ENCODE measurements at places on chromosomes 6 and 20.
A peak's percentile ranks its signal among the peaks of the same experiment; 100 is the strongest.

DNA sequence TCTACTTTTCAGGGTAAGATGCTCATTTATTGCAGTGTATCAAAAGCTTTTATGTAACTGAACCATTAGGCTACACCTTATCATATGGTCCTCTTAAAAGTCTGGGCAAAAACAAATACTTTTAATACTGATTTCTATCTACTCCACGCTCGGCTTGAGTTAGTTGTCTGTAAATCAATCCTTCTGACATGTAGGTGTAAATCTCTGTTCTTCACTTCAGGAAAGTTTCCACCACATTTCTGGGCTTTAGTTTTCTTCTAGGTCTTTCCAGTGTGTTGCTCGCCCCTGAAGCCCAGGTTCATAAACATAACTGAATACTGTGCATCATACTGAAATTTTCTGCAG is 89.2 kb upstream of the RNF217 start:
- ATAC-seq: no peak

GRCh38 chr6:42279144-42279781 is 61.6 kb upstream of the MRPS10 start:
- ATAC-seq: peak; percentile 74

DNA sequence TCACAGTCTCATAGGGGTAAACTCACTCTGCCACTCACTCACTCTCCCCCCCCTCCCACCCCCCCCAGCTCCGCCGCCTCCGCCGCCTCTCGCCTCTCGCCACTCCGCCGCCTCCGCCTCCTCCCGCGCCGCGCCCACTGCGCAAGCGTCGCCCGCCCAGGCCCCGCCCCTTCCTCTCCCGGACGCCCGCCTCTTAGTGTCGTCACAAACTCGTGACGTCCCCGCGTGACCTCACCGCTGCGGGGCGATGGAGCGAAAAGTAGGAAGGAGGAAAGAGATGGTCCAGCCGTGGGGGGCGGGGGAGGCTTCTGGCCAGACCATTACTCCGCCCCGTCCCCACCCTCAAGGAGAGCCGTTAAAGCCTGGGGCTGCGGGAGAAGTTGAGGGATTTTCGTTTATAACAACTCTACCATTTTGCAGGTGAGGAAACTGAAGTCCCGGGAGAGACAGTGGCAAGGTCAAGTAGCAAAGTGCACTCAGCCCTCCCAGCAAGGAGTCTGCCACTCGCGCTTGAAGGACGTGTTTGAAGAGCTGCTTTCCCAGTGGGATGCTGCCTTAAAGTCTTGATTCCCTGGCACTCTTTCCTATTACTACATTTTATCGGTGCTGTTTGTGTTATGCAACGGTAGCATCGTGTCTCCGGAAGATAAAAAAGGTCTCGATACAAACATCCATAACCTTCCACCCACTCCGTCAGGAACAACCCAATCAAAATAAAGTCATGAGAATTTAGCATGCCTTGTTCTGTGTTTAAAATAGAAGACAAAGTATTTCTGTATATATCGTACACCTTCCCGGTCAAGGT is at the start of gene ILRUN:
Gene ILRUN, minus strand, starts transcription at position 29 of the 805 bp plus-strand sequence. CDS start 164 bp downstream, outside the sequence.
- peak; percentile 84 for ATAC-seq

- ATAC-seq: no peak
Measured at GRCh38 chr6:117018771-117019170, 141.7 kb downstream of the RFX6 start.

GRCh38 chr6:125058546-125058945 is 95.0 kb upstream of the TPD52L1 start:
- no peak for ATAC-seq

DNA sequence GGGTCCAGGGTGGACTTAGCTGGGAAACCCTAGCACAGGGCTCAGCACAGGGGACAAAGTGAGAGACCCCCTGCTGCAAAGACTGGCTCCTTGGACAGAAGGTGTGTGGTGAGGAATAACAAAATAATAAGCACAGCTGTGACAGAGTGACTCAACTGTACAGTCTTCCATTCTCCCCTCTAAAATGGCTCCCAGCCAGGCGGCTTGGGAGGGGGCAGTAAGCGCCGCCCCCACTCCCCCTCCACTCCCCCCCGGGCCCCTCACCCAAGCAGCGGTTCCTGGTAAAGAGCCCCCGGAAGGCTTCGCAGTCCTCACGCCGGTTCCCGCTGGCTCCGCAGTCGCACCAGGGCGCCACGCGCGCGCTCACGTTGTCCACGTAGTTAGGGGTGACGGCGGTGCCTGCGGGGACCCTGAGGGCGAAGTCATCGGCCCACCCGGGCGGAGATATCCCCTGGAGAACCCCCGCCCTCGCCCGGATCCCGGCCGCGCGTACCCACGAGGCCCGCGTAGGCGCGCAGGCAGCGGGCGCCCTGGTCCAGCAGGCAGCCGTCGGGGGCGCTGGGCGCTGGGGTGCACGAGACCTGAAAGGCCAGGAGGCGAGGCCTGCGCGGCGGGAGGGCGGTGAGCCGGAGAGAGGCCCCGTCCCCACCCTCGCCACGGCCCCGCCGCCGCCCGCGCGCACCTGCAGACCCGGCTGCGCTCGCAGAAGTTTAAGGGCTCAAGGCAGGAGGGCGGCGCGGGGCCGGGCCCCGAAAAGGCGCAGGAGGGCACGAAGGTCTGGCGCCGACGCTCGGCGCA is 2.7 kb downstream of the GFRA4 start:
- no peak for ATAC-seq

DNA sequence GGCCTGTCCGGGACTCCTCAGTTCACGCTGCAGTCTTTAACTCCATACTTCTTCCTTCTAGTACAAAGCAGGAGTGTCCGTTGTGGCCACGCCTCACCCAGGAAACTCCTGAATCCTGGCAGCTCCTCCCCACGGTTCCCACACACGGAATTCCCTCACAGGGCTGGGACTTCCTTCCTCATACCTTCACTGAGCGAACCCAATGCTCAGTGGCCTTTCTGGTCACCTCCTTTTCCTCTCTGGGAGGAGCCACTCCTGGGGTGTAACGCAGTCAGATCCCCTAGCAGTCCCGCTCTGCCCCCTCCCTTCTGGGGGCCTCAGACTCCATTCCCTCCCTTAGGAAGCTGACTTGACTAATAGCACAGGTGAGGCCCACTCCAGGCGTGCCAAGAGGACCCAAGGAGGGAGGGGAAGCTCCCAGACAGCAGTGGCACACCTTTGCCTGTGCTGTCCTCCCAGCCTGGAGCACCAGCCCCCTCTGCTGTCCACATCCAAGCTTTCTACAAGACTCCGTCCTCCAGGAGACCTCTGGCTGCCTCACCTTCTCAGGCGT is at the start of gene SLC52A3:
Gene SLC52A3, minus strand, starts transcription at position 75 of the 553 bp plus-strand sequence. CDS start 2,726 bp downstream, outside the sequence.
- ATAC-seq: peak; percentile 60

- ATAC-seq: no peak
Measured at GRCh38 chr20:40953856-40954255, 74.8 kb upstream of the TOP1 start.

DNA sequence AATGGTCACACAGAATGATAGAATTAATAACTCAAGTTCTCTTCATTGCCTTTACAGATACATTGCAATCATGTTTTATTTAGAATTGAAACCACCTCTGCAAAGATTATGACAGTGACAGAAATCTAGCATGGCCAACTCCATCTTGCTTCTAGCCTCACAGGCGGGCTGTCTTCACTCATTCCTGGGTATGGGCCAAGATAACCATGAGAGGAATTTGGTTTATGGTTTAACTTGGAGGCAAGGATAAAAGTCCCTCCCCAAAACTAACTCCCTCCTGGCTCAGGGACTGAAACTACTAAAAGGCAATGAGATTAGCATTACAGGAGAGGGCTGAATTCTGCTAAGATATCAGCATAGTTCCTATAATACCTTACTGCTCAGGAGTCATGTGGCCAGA is 95.2 kb upstream of the CST7 start:
- ATAC-seq: no peak

- no peak for ATAC-seq
Measured at GRCh38 chr6:125533710-125534397, 215.6 kb upstream of the HEY2 start.

DNA sequence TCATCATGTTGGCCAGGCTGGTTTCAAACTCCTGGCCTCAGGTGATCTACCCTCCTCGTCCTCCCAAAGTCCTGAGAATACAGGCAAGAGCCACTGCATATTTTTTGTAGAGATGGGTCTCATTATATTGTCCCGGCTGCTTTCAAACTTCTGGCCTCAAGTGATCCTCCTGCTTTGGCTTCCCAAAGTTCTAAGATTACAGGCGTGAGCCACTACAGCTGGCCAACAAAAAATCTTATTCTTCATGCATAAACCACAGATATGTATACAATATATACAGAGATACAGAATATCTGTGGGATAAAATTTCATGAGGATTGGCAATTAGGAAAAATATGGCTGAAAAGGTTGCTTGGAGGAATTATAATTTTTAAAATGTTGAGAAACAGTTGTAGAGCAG is 49.9 kb downstream of the SLC35A1 start:
- no peak for ATAC-seq

- no peak for ATAC-seq
Measured at GRCh38 chr20:22909436-22909835, 125.7 kb upstream of the SSTR4 start.

DNA sequence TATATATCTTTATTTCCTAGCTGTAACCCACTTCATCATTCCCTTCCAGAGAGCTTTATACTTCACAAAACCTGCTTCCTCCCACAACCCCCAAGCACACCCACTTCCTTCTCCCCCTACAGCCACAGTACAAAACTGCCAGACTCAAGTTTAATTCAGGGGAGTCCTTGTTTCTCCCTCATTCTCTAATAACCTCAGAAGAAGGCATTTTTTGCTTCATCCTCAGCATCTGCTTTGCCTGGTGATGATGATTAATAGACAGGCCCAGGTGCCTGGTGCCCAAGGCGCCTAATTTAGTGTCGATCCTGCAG is 414.3 kb downstream of the KIF16B start:
- ATAC-seq: no peak

DNA sequence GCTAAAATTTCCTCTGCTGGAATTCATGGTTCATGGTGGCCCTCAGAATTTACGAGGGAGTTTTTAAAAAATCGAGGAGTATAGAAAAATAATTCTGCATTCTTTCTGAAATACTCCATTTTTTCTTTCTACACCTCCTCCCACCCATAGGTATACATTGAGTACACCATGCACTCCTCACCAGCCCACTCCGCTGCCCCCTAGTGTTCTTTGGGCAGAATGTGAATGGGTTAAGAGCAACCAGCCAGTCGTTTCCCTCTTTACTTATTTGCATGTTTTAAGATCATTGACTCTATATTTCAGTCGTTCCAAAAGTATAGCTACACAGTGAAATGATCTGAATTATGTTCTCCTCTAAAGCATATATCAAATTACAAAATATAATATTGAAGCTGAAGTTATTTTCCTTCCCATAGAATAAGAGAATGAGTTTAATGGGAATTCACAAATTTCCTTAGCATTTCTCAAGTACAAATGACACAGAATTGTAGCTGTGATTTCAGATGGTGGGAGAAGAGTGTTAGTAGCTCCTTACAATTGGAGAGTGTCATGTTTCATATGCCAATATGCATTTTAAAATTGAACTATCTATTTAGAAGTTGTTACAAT is 977.7 kb upstream of the SLC35B3 start:
- peak; percentile 89 for ATAC-seq

- no peak for ATAC-seq
Measured at GRCh38 chr6:170455335-170455979, 97.7 kb downstream of the PSMB1 start.

GRCh38 chr20:8589956-8590355 is 457.9 kb downstream of the PLCB1 start:
- peak; percentile 42 for ATAC-seq

GRCh38 chr6:109458774-109459531 is 3.4 kb upstream of the MICAL1 start:
- ATAC-seq: no peak

- ATAC-seq: no peak
Measured at GRCh38 chr6:127966616-127967015, 65.8 kb upstream of the THEMIS start.

GRCh38 chr20:19786311-19786710 is 28.3 kb downstream of the RIN2 start:
- ATAC-seq: no peak

DNA sequence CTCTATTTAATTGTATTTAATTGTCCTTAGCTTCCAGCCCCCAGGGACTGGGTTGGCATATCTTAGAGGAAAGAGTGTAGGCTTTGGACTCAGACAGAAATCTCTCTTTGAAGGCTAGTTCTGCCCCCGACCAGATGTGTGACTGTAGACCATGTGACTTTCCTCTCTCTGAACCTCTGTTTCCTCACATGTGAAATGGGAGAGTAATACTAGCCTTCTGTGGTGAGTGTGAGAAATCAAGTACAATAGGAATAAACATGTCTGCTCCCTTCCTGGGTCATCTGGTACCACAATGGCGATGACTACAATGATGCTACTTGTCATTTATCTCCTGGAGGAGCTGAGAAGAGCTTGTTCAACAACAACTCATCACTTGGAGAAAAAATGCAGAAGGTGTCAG is 179.9 kb downstream of the LRFN2 start:
- no peak for ATAC-seq

DNA sequence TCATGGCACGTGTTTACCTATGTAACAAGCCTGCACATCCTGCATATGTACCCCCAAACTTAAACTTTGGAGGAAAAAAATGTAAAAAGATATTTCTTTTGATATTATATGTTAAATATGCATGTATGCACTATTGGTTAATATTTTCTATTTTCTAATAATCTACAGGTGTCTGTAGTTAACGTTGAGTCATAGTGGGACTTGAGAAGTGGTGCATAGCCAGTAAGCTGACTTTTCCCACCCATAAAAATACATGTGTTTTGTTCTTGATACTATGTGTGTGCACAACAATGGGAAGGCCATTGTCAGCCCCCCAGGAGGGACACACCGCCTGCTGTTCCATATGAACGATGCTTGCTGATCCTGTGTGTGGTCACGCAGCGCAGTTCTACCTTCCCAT is 49.1 kb downstream of the FAM120B start:
- ATAC-seq: no peak

- no peak for ATAC-seq
Measured at GRCh38 chr6:3245216-3245615, 13.5 kb upstream of the PSMG4 start.

Measured in SK-N-SH treated with all-trans-retinoic acid at 6 μM for 48 hours (cell line).